ENCODE measurements at places on chromosomes 13 and 19.

- DNase-seq, result peak; percentile 11
Measured at GRCh38 chr13:90402613-90403012, 944.9 kb upstream of the MIR17HG start.

DNA sequence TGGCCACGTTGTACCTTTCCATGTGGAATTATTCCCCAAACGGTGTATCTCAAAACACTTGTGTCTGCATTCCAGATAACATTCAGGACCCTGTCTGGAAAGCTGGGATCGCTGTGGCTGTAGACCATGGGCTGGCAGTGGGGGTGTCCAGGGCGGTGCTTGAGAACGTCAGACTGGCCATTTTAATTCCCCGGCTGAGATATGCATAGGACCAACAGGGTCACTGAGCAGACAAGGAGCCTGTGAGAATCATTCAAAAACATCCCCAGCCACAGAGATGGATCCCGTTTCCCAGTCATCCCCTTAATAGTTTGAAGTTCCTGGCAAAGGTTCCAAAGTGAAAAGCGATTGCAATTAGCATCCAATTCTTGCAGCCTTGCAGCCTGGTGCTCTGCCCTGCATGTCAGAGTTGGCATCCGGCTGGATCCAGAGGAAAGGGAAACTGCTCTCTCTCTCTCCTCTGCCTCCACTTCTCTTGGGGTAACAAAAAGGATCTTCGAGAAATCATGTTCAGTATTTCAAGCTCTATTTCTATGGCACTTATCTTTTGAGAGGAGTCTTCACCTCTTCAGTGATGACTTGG is 41.6 kb downstream of the IFT88 start:
- no peak for DNase-seq

GRCh38 chr13:60335531-60335930 is 61.5 kb upstream of the TDRD3 start:
- DNase-seq, result peak; percentile 38

GRCh38 chr13:28055357-28055756 is 45.0 kb downstream of the FLT3 start:
- DNase-seq, result no peak

DNA sequence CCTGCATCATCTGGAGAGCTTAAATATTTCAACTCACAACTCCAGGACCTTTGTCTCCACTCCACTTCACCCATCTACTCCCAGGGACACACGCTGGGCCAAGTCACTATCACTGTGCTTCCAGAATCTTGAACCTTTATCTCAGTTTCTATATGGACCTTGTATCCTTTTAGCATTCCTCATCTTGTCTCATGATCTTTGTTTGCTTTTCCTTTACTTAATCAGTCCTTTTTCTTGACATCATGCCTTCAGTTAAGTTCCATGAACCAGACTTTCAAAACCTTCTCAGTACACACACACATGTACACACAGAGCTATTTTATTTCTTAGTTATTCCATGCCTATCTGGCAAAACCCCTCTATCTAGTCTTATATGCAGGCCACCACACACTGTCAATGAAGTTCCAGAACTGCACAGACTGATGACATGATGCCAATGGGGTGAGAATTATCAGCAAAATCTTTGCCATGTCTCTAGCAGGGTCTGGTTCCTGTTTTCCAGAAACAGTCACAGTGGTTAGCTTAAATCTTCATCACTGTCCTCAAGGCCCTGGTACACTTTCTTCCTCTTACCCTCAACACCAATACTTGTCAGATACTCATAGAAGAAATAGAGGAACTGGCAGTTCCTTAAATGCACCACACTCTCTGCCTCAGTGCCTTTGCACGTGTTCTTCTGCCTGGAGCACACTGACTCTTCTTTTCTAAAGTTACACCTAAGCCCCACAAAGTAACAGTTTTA is 77.6 kb upstream of the STARD13 start:
- no peak for DNase-seq

- no peak for DNase-seq
Measured at GRCh38 chr19:11174336-11174735, 18.8 kb upstream of the SPC24 start.

DNA sequence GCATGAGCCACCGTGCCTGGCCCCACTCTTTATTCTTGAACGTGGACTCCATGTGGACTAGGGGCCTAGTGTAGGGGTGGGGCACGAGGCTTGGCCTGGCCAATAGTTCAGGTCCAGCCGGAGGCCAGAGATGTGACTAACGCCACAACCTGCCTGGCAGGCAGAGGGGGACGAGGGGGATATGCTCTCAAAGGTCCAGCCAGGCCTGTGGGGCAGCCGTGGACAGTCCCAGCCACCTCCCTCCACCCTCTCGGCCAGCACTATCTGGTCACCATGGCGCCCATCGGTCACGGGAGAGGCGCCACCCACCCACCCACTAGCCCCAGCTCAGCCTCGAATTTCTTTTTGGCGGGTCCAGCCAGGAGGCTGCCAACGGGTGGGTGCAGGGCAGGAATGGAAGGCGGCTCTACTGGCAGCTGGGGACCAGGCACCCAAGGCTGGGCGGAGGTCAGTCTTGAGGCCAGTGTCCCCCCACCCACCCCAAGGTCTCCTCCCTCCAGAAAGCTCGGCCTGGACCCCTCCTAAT is 2.2 kb upstream of the CERS1 start:
- DNase-seq, result no peak

GRCh38 chr13:69028936-69029335 is 1078.7 kb upstream of the ATXN8OS start:
- no peak for DNase-seq

GRCh38 chr19:38949580-38950367 is 19.0 kb downstream of the MRPS12 start:
- DNase-seq, result peak; percentile 55

DNA sequence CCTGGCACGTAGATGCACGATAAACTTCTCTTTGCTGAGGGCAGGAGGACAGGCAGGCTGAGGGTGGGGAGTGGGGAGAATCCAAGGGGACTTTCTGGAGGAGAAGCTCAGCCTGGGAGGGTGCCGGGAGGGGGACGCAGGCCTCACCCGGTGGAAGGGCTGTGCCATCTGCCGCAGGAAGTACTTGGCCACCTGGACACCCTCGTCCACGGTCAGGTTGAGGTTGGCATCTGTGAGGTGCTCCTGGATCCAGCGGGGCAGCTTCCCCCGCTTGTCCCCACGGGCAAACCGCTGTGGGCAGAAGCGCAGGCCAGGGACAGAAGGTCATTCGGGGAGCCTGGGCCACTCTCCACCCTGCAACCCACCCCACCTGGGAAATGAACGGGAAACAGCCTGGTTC is 11.5 kb downstream of the KLC3 start:
- no peak for DNase-seq

GRCh38 chr13:77506874-77507273 is 28.6 kb upstream of the SCEL start:
- peak; percentile 21 for DNase-seq

GRCh38 chr13:71879129-71879535 is 12.1 kb upstream of the DACH1 start:
- DNase-seq, result no peak

DNA sequence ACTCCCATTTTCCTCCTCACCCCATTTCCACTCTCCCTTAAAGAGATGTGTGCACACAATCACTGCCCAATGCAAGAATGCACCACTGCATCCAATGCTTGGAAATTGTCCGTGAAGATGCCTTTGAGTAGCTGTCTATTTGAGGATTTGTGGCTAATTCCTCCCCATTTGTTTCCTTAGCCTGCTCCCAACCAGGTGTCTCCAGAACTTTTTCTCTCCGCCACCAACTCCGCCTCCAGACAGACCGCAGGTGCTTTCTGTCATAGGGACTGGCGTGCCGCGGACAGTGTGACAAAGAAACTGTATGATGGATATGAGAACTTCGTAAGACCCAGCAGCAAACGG is 461 bp upstream of the TM9SF2 start:
- DNase-seq, result no peak

DNA sequence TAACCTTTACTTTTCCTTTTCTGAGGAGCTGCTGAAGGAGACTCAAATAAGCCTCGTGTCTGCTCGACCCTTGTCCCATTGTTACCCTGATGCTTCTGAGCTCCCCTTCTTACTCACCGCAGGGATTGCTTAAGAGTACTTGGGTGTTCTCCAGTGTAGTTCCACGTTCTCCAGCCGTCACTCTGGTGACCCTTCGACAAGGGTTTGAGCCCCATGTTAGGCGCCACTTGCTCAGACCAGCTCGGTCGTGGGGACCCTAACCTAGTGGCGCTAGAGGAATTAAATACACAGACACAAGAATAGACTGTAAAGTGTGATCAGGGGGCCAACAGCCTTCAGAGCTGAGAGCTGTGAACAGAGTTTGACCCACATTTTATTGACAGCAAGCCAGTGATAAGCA is 10.3 kb downstream of the ZNF480 start:
- DNase-seq, result no peak

DNA sequence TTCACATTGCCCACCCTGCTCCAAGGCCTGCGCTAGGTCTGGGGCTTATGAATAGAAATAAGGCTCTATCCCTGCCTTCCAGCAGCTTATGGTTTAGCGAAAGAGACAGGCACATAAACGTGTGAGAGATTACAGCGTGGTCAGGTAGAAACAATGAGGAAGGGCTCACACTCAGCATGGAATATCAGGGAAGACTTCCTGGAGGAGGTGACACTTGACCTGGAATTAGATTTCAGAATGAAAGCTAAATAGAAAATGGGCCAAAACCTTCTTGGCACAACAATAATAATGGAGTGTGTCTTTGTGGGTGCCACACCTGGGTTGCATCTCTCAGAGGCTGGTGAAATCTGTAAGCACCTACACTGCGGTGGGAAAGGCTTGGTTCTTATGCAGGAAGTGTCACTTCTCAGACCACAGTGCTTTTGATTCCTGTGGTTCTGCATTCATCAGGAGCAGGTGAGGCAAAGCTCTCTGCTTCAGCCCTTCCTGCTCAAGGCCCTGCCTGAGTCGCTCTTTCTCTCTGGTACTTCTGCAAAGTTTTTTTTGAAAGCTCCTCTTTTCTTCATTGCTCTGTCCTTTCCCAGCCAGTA is 430.3 kb downstream of the ZNF536 start:
- no peak for DNase-seq

GRCh38 chr13:110817143-110817542 is 97.7 kb downstream of the ANKRD10 start:
- DNase-seq, result no peak

DNA sequence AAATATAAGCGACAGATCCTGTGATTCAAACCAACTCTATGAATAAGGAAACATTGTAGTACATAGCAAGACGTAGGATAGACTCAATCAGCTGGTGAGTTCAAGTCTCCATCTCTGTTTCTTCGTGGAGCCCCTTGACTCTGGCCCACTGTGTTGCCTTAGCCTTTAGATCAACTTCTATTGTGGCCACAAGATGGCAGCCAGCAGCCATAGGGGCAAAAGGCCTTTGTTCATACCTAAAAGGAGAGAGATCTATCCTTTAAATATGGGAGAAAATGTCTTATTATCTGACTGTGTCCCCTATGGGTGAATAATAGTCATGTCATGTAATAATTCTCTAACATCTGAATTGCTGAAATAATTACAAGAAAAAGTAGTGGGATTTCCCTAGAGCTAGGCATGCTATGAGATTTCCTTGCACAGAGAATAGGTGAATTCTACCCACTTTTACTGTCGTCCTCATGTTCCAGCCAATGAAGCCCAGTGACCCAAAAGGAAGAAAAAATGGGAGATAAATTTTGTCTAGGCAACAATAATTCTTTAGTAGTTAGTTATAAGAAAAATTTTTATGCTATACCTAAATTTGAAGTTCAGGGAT is 129.4 kb downstream of the PCDH20 start:
- DNase-seq, result no peak

- no peak for DNase-seq
Measured at GRCh38 chr19:31177246-31177645, 172.0 kb downstream of the TSHZ3 start.

GRCh38 chr13:40438999-40439797 is 227.2 kb downstream of the FOXO1 start:
- DNase-seq, result peak; percentile 42

DNA sequence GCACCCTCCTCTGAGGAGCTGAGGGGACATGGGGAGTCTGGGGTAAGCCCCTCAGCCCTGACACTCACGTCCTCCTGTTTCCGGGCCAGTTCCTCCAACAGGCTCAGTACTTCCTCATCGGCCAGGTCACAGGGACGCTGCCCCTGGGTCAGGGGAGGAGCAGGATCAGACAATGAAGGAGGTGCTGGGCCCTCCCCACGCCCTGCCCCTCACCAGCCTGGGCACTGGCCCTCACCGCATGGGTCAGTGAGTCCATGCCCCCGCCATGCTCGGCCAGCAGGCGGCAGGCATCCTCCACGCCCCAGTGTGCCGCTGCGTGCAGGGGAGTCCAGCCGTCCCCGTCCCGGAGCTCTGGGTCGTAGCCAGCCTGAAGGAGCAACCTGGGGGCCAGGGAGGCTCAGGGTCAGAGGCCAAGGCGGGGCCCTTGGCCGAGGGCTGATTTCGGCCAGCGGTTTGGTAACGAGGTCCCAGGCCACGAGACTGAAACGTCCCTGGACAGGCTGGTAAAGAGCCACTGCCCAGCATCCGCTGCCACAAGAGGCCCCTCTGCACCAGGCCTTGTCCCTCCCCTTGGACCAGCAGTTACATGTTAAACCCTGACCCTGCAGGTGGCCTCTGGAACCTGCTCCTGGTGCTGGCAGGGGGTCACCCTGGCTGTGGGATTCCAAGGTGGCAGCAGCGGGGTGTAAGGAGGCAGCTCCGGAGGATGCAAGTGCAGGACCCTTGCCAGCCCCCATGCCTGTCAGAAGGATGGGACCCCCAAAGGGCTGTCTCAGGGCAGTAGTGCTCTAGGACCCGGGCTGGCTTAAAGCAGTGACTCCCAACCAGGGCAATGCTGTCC is 18.5 kb downstream of the PPP1R12C start:
- no peak for DNase-seq

DNA sequence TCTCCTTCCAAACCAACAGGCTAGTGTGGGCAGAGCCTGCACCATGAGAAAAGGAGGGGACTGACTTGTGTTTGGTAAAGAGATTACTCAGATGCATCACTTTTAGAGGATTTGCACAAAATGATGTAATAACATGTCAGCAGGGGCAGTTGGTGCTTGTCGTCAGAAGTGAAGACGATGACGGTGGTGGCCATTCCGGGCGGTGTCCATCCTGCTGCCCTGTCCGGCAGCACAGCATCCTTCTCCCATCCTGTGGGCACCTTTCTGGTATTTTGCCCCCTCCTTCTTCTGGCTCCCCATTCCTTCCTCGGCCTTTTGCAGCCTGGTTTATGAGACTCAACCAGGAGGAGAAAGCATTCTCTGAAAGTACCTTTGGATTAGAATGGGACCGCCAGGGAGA is 160.1 kb downstream of the TEX29 start:
- no peak for DNase-seq

DNA sequence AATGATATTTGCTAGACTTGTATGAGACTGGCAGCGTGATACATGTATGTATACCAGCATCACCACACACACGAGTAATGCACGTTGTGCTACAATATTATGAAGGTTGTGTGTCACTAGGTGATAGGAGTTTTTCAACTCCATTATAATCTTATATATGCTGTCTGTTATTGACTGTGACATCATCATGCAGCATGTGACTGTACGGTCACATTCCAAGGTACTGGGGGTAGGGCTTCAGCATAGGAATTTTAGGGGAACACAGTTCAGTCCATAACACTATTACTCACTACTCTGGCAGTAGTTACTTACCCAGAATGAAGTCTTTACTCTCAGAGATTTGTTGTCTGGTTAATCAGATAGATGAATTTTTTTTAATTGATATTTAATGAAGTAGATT is 91.1 kb downstream of the CDK8 start:
- no peak for DNase-seq
